Ascending aorta (tissue), 2 donors: ENCODE measurements at places on chromosomes 16 and 17.

GRCh38 chr17:58371300-58371950, 19.4 kb upstream of the SUPT4H1 start:
- no peak for DNase-seq

GRCh38 chr16:81616321-81617020, 162.6 kb upstream of the PLCG2 start:
- DNase-seq, result no peak

DNA sequence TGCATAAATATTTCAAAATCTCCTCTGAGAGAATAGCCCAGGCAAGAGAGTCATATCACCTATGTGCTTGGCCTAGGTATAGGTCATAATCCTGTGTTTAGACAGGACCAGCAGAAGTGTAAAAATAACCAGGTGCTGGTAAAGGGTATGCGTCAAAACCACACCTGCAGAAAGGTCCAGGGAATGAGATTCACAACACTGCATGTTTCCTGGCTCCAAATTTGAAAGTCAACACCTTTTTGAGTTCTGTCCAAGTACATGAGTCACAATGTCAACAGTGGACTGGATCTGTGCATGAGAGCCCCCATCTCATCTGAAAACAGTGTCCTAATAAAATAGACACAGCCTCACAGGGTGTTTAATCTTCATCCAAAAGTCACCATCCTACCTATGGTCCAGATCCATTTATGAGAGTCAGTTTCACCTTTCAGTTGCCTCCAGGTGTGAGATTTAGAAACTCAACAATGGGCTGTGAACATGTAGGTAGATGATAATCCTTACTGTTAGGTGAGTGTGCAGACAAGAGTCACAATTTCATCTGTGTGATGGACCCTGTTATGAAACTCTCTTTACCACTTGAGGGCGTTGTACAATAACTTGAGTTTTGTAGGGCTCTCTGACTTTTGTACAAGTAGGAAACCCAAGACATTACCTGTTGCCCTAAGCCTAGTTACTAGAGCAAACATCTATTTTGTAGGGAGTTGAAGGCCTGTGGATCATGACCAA, 2100.7 kb downstream of the TP53TG3F start:
- DNase-seq, result no peak

DNA sequence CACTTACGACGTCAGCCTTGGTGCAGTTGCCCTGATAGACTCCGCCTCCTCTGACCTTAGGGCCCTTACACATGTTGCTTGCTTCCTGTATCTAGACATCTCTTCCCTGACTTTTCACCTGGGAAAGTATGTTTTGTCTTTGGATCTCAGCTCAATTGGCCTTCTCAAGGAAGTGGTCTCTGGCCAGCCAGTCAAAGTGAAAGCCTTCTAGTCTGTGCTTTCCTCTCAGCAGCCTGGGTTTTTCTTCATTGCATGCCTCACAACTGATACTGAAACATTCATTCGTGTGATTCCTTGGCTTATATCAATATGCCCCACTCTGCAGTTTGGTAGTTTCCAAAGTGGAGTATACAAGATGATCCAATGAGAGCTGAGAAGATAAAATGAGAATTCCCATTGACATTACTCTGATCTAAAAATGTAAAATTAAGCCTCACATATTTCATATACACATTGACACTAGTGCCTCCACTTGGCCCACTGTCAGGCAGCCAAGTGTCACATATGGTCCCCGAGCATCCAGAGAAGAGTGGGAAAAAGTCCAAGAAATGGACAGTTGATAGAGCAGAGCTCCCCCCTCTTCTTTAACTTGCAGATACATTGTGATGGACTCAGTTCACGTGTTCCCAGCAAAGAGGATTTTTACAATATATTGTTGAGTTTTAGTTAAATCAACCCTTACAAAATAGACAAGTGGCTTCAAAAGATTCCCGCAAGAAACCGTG, 371.2 kb upstream of the ASIC2 start:
- DNase-seq, result peak; percentile 28

DNA sequence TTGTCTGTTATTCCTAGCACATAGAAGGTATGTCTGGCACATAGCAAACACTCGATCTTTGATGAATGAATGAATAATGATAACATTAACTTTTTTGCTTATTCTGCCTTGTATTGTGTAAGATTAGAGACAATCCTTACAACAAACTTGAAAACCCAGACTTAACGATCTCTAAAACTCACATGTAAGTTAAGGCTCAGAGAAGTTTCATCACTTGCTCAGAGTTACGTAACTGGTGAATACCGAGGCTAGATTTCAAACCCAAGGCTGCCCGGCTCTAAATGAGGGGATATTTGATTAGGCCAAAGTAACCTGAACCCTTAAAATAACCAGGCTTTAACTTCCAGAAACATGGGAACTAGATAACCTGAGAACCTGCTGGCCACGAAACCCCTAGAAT, 22.3 kb downstream of the CAPNS2 start:
- no peak for DNase-seq

DNA sequence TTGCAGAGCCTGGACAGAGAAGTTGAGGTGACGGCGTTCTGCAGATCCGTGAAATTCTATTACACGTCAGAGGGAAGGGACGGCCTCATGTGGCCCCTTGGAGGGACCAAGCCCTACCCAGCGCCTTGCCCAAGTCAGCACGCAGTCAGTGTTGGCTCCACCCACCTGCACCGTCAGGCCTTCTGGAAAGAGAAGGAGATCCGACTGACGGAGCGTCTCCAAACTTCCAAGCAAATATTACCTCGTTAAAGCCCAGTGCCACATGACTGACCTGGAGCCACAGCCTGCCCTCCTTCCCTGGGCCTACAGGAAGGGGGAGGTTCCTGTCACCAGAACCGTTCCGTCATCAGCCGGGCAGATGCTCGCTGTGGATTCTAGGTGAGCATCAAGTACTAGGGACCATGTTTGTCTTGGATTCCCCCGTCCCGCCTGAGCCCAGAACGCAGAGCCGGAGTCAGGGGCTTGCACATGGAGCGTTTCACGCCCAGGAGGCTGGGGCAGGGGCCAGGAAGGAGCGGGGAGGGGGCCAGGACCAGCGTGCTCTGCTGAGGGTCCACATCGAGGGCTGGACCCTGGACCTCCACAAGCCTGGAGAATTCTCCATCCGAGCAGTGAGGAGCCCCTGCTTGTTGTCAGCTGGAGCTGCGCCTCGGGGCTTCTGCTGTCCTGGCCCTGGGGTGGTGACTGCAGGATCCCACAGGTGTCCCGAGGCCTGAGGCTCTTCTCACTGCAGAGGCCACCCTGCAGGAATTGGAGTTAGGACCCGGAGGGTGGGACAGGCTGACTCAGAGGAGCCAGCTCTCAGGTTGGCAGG, 22.6 kb upstream of the METRNL start:
- DNase-seq, result peak; percentile 83

- no peak for DNase-seq
These were observed 4.4 kb downstream of the RNF135 start for GRCh38 chr17:30975042-30975820.

GRCh38 chr17:48247603-48248002, 140.0 kb downstream of the SNX11 start:
- DNase-seq, result no peak
